ENCODE measurements at places on chromosomes 2 and 18.
A peak's percentile ranks its signal among the peaks of the same experiment; 100 is the strongest.

DNA sequence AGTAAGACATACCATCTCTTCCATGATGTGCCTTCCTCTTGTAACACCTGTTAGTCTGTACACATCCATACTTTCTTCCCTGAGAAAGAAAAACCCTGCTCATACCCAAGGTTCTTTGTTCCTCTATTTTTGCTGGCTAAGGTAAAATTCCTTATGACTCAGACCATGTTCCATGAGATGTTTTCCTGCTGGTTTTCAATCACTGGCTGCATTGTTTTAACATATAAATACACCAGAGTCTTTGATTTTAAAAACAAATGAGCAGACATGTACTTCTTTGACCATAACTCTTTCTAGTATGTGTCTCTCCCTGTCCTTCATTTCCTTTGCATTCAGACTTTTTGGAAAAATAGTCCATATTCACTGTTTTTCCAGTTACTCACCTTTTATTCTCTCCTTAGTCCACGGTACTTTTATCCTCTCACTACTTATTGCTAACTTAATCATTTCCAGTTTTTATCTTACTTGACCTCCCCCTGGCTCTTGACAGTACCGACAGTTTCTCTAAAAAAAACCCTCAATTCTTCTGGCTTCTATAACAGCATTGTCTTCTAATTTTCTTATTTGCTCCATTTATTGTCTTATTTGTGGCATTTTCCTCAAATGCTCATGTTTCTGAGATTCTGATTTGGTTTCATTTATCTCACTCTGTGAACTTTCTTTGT lies 4.3 kb downstream of the VAPA start:
- no peak for DNase-seq

- DNase-seq: no peak
Measured at GRCh38 chr2:71282493-71282892, 49.1 kb upstream of the ZNF638 start.

GRCh38 chr2:21234001-21234400 lies 110.2 kb downstream of the TDRD15 start:
- no peak for DNase-seq

DNA sequence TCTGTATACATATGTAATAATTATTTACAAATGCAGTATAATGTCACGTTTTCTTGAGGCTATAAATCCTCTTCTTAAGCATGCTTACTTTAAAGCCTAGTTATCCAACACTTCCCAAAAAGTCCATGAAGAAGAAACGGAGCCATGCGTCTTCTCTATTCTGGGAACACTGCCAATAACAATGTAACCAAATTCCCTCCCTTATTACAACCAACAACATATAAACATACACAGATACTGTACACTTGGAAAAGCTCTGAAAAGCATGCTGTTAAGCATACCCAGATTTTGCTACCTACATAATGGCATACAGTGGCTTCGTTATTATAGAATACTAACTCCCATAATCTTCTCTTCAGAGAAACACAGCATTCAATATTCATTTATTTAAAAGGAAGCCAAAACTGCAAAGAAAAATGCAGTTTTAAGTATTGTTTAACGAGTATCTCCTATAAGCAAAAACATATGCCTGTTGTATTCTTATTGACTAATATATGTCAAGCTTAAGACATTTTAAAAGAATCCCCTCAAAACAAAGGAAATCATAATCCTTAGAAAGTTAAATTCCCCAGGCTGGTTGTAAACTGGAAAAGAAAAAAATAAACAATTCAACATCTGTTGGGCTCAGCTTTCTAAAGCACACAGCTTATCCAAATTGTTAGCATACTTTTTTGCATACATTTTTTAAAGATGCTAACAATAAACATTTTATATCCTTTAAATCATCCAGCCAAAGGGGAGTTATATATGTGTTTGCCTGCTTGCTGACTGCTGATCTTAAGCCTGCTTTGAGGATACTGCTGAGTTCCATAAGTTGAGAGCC lies 83.4 kb downstream of the SLC25A12 start:
- DNase-seq: no peak

DNA sequence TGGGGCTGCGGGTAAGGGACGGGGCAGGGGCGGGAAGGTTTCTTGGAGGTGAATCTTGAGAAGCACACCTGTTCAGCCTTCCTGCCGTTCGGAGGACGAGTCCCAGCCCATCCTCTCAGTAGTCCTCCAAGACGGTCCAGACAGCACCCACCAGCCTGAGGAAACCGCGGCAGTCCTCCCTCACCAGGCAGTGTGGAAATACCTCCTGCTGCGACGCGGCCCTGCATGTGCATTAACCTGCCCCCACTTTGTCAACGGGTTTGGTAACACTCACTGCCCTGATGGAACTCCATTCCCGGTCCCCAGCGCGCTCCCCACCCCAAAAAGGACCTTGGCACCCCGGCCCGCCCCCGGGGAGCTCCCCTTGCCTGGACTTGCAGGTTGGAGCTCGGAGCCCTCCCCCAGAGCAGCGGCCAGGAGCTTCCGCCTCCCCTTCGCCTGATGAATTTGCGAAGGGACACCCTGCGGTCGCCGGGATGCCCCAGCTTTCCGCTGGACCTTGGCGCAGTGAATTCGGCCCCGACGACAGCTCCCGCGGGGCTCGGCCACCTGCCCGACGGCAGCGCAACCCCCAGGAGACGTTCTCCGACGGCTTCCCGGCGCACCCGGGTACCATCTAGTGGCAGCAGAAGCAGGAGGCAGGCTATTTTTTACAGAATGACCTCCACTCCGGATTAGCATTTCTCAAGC lies 31.5 kb downstream of the ACVR1C start:
- DNase-seq: peak; percentile 44

GRCh38 chr2:43455731-43456642 lies 139.9 kb downstream of the THADA start:
- DNase-seq: no peak

DNA sequence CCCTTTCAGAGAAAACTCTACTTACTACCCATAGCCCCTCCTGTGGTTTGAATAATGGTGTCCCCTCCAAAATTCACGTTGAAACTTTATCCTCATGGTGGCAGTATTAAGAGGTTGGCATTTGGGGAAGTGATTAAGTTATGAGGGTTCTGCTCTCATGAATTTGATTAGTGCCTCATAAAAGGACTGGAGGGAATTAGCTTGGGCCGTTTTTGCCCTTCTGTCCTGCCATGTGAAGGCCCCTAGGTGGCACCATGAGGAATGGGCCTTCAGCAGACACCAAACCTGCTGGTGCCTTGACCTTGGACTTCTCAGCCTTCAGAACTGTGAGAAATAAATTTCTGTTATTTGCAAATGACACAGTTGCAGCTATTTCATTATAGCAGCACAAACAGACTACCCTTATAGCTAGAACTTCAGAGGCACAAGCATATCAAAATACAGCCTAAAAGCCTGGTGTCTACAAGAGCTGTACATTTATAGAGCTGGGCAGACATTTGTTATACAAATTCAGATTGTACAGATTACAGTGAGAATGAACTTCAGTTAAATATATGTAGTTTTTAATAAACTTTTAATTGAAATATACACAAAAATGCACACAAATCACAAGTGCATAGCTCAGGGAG lies 2.6 kb upstream of the PTPN2 start:
- DNase-seq: no peak

DNA sequence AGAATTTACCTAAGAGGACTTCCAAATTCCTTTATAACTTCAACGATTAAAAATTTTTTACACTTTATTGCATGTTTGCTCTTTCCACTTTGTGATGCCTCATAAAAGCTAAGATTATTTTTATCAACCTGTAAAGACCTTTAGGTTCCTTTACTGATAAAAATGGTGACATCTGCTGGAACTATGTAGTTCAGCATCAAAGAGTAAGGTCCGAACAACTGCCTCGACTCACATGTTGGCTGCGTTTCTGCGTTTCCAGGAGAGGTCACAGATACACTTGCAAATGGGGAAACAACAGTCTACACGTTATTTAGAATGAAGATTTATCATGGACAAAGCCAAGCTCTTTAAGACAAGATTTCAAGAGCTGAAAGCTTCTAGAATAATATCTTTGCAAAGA lies 18.8 kb upstream of the TMX3 start:
- no peak for DNase-seq

DNA sequence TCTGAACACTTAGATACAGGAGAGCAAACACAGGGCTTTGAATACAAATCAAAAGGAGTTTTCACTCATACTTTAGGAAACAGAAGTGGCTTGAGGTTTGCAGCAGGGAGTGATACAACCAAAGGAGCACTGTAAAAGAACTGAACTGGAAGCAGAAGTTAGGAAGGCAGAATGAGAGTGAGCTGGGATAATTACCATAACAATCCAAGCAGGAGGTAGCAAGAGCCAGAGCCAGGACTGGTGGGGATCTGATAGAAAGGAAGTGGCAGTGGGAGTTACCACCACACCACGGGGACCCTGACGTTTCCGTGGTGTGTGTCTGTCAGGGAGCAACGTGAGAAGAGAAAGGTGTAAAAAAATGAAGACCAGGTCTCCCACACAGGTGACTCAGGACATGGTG lies 81.3 kb upstream of the EPB41L3 start:
- DNase-seq: no peak

GRCh38 chr2:235358981-235359471 lies 134.8 kb upstream of the AGAP1 start:
- DNase-seq: no peak

DNA sequence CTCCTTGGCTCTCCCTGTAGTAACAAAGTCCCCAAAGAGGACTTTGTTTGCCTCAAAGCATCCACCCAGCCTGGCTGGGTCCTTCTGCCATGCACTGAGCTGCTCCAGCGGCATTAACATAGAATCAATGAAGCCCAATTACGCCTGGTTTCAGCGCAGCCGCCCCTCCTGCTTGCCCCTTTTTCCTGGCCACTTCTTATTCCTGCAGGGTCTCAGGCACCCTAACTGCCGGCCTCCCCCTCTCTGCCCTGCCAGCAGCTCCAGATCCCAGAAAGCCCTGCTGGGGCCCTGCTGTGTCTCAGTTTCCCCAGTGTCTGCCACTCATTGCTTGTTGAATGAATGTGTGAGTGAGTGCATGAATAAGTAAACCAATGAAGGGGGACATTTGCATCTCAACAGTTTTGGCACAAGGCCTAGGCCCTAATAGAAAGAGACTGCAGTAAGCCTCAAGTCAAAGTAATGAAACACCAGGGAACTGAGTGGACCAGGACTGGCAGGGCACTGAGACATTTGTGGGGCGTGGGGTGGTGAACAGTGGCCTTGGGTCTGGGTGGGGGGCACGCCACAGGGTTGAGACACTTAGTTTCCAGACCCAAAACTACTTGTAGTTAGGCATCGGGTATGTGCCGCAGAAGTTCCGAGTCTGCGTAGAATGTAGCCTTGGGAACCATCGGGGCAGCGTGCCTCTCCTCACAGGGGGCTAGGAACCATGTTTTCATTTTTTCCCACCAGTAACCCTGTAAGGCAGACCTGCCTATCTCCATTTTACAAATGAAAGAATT lies 60.6 kb downstream of the SMAD7 start:
- no peak for DNase-seq

- no peak for DNase-seq
Measured at GRCh38 chr2:195795879-195796278, 138.9 kb downstream of the SLC39A10 start.

- no peak for DNase-seq
Measured at GRCh38 chr2:141103216-141103615, 1027.6 kb downstream of the LRP1B start.

GRCh38 chr2:227148106-227148505 lies 15.9 kb downstream of the COL4A4 start:
- no peak for DNase-seq

- DNase-seq: no peak
Measured at GRCh38 chr18:54873884-54874255, 45.6 kb downstream of the RAB27B start.

GRCh38 chr2:46216213-46216612 lies 81.0 kb upstream of the EPAS1 start:
- DNase-seq: no peak

DNA sequence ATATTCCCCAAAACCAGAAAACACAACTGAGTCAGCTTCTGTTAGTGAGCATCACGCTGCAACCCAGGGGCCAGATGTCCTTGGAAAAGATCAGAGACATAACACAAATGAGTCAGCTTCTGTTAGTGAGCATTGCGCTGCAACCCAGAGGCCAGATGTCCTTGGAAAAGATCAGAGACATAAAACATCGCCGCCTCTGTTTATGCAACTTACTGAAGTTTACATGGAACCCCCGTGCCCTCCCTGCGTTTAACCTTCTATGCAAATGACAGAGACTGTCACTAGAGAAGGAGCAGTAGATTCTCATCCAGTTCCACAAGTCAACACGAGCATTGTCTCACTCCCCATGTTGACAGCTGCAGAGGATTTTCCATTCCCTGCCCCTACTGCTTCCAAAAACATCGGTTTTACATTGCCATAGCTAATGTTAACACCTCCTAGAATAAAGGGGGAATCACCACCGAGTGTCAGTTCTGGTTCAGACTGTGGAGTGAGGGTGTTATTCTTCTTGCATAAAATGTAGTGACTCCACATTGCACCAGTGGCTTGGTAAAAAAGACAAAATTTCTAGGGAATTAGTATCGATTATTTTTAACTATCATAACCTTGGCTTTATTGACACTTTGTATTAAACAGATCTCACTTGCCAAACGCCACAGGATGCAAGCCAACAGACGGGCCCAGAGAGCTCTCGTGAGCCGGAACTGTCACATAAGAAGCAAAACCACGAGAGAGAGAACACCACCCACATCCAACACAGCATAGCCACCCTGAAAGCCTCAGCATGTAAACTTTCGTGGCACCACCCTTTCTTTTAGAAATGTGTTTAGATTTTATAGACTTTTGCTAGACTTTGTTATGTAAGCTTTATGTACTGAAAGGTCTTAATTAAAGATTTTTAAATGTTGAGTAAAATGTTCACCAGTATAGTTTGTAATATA lies 87.7 kb downstream of the SH3YL1 start:
- peak; percentile 64 for DNase-seq

DNA sequence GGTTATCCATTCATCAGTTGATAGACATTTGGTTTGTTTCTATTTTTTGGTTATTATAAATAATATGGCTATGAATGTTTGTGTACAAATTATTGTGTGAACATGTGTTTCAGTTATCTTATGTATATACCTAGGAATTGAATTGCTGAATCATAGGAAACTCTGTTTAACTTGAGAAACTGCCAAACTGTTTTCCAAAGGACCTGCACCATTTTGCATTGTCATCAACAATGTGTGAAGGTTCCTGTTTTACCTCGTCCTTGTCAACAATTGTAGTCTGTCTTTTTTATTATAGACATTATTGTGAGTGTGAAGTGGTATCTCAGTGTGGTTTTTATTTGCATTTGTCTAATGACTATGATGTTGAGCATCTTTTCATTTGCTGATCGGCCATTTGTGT lies 17.1 kb downstream of the PDK1 start:
- DNase-seq: no peak

GRCh38 chr2:38602136-38602731 lies 494 bp downstream of the HNRNPLL start:
- peak; percentile 33 for DNase-seq

DNA sequence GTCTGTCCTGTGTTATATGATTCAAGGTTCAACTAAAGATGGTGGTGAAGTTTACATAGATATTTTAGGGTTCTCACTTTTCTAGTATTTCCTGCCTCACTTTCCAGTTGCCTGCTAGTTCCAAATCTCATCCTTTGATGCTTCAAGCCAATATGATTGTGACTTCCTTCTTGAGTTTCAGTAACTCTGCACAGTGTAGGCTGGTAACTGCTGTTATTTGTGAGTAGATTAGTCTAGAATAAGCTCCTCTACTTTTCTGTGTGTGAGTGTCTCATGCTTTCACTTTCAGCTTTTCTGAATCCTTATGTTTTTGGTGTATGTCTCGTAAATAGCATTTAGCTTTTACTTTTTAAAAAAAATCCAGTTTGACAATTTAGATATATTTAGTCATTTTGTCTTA lies 42.6 kb downstream of the GALNT1 start:
- no peak for DNase-seq

Measured in activated gamma-delta T cell treated with Interleukin-2 at 50 U/mL for 16 hours (primary cell).